Renal cortex interstitium (tissue), 15 donors: ENCODE measurements at places on chromosomes 6 and 20.

GRCh38 chr6:108689272-108690161 lies 128.8 kb downstream of the FOXO3 start:
- no peak for DNase-seq

- no peak for DNase-seq
These were observed 482.9 kb downstream of the PTPRT start for GRCh38 chr20:42706759-42707158.

- no peak for DNase-seq
These were observed 155.5 kb downstream of the THBS2 start for GRCh38 chr6:169098116-169098515.

DNA sequence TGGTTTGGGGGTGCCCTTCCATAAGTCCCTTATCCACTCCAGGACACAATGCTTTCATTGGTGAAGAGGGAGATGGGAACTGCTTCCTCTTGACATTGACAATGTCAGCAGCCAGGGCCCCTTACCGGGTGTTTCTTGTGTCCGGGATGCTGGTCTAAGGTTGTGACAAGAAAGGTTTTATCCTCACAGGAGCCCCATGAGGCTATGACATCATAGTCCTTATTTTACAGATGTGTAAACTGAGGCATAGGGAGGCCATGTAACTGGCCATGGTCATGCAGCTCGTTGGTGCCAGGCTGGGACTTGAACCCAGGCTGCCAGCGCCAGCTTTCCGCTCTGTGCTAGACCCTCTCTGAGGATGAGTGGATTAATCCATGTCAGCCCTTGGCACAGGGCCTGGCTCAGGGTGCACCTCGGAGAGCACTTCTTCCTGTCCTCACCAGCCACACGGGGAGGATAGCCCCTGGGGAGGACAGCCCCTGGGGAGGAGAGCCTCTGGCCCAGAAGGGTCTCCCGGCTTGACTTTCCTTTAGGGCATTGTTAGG lies 157.3 kb downstream of the SYCP2 start:
- DNase-seq: no peak

DNA sequence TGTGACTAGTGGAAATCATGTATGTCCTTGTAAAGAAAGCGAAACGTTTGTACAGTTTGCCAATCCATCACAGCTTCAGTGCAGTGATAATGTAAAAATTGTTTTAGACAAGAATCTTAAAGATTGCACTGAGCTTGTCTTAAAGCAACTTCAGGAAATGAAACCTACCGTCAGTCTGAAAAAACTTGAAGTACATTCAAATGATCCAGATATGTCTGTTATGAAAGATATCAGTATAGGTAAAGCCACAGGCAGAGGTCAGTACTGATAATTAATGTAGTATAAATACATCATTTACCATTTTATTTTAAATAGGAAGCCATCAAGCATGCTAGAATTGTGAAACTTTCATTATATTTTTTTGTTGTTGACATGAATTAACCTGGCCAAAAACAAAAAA lies 60.9 kb upstream of the SMIM8 start:
- DNase-seq: no peak

GRCh38 chr6:37502703-37503291 lies 3.1 kb upstream of the CCDC167 start:
- no peak for DNase-seq

DNA sequence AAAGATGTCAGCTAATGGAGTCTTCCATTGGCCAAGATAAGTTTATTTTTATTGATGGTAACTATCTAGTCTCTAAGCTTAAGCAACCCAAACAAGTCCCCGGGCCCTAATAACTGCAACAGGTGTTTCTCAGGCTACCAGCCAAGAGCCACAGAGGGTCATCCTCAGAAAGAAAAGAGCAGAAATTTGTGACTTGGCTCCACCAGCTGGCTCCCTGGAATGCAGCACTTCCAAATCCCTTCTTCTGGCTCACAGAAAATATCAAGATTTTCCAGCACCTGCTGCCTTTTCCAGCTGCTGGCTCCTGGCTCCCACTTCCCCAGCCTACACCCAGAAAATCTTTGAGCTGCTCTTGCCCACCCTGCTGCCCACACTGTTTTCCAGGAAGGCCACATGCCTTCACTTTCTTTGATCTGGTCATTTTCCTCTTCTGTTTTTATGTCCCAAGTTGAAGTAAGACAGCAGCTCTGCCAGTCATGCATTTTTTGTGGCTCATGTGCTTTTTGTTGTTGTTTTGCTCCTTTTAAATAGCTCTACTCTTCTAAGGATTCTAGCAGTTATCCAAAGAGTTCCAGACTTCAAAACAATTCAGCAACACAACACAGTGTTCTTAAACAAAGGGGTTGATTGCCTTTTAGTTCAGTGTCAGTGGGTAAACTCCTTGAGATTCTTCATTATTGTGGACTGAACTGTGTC lies 151.0 kb upstream of the SMLR1 start:
- DNase-seq: no peak

DNA sequence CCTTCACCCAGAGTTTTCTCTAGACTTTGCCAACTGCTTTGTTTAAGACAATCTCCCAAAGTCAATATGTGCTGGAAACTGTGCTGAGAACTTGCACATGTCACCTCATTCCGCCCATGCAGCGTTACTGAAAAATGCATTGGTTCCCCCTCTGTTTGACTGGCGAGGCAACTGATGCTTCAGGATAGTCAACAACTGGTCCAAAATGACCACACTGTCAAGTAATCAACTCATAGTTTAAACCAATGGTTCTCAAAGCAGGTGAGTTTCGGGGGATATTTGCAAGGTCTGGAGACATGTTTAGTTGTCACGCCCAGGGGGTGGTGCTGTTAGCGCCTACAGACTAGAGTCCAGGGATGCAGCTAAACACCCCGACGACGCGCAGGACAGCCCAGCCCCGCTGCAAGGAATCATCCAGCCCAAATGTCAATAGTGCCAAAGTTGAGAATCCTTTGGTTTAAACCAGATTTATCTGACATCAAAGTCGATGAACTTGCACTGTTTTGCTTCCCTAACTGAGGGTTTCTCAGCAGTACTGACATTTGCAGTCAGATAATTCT lies 170.0 kb downstream of the ZNF217 start:
- no peak for DNase-seq

GRCh38 chr6:170033666-170034065 lies 257.2 kb downstream of the DLL1 start:
- no peak for DNase-seq

DNA sequence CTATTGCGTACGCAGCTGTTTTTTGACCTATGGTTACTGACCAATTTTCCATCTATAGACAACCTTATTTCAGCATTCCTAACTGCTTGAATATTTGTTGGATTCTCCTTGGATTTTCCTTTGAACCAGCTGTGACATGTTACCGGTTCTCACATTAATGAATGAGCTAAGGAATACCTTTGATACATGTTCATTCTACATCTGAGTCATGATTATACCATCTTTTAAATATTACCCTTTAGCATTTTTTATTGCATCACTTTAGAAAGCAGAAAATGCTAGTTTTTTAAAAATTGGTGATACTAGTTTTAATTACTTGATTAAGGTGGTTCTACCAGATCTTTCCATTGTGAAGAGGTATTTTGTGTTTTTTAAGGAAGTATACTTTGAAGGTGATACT lies 1.9 kb upstream of the IGF2R start:
- no peak for DNase-seq

DNA sequence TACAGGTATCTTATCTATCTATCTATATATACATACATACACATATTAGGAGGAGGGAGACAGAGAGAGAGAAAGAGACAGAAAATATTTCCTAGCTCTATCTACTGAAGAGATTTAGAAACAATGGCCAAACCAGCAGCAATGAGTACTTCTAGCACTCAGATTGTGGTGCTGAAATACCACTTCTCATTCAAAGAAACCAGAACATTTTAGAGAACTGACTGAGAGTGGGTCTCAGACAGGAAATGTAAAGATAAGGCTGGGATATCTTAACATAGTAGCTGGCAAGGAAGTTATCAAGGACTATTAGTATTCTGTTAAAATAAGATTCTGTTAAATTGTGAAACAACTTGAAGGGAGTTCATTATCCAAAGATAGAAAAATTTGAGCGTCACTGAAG lies 57.0 kb downstream of the DNAAF9 start:
- DNase-seq: no peak

GRCh38 chr6:64777941-64778785 lies 928.9 kb downstream of the EYS start:
- DNase-seq: no peak

GRCh38 chr6:137094411-137095008 lies 49.7 kb upstream of the IL20RA start:
- peak; percentile 53 for DNase-seq

DNA sequence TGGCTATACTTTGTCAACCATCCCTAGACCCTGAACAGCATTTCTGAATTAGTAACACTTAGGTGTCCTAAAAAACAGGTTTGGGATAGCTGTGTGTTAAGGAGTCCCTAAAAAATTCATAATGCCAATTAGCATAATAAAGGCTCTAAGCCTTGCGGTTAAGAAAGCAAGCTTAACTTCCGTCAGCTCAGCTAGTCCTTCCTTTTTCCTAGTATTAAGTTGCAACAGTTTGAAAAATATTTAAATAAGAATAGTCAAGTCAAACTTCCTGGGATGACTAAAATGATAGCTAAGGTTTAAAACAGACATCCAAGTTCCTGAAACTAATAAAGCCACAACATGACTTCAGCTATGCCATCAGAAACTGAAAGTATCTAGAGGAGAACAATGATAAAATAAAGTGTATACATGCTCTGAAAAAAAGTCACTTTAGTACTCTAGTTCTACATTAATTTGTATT lies 3.5 kb downstream of the AKIRIN2 start:
- no peak for DNase-seq

DNA sequence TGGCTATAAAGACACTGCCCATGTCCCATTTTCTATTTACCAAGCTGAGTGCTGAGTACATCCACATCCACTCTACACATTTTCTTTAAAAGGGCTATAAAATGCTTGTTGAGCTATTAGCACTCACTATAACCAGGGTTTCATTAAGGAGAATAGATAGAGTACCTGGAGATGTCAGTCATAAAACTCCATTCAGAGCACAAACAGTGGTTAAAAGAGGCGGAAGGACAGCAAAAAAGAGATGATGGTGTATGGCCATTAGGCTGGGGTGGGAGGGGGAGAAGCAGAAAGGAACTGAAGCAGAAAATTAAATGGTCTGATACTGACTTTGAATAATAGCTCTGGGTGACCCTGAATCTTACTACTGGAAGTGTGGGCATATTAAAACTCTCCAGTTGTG lies 609.9 kb upstream of the MAP3K7 start:
- peak; percentile 1 for DNase-seq

DNA sequence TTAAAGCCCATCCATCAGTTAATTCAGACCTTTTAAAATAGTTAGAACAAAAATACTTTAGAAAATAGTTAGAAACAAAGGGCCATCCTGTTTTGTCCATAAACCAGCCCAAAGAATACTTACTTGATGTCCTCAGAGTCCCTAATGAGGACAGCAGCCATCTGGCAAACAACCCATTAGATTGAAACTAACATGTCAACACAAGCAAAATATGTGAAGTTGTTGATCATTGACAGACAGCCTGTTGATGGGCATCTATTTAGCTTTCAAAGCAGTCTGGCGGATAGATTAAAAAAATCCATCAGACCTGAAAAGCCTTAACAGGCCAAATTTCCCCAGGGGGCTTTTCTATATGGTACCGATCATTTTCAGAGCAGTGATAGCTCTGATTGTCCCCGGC lies 154.2 kb upstream of the TSHZ2 start:
- no peak for DNase-seq

DNA sequence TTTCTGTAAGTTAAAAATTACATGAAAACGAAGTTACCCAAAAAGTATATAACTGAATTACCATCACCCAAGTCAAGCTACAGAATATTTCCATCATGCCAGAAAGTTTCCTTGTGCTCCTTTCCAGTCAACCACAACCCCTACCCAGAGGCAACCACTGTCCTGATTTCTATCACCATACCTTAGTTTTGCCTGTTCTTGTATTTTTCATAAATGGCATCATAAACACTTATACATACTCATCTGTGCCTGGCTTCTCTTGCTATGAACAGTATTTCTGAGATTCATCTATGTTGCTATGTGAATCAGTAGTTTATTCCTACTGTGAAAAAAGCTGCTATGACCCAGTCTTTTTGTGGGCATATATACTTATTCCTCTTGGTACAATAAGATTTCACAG lies 7.4 kb downstream of the FKBP5 start:
- no peak for DNase-seq

DNA sequence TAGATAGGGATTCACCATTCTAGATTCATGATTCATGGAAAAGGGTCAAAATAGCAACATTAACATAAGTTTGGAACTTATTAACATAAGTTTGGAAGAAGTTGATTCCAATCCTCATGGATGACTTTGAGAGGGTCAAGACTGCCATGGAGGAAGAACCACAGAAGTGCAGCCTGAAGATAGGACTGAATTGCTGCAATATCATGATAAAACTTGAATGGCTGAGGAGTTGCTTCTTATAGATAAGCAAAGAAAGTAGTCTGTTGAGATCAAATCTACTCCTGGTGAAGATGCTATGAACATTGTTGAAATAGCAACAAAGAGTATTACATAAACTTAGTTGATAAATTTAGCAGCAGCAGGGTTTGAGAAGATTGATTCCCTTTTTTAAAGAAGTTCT lies 62.2 kb downstream of the GMDS start:
- no peak for DNase-seq

DNA sequence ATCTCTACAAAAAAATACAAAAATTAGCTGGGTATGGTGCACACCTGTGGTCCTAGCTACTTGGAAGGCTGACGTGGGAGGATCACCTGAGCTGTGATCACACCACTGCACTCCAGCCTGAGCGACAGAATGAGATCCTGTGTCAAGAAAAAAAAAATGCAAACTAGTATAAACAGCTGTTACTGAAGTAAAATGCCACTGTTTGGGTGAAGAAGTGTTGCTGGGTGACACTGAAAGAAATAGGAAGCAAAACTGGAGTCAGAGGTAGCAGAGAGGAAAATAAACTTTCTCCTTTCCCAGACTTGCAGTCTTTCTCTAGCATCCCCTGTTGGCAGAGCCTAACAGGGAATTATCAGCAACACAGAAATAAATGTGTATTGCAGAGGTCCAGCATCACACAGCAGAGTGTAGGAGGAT lies 241.2 kb upstream of the PREP start:
- no peak for DNase-seq

GRCh38 chr6:169794317-169795055 lies 43.1 kb downstream of the ERMARD start:
- no peak for DNase-seq

GRCh38 chr6:168557512-168557911 lies 116.5 kb downstream of the SMOC2 start:
- DNase-seq: no peak

DNA sequence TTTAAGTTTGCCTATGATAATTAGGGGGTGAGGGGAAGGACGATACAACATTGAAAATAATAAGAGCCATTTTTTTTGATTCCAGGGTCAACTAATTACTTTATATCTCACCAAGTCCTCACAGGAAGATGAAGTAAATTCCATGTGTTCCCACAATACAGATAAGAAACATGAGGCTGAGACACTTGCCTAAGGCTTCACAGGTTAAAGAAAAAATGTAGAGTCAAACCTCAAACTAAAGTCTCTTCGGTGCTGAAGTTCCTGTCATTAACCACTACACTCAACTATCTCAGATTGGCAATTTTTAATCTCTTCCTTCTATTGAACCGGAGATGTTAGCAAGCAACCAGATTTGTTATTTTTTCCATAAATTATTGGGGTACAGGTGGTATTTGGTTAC lies 33.0 kb downstream of the MRAP2 start:
- DNase-seq: no peak
